ENCODE measurements at places on chromosomes 2 and 18.

DNA sequence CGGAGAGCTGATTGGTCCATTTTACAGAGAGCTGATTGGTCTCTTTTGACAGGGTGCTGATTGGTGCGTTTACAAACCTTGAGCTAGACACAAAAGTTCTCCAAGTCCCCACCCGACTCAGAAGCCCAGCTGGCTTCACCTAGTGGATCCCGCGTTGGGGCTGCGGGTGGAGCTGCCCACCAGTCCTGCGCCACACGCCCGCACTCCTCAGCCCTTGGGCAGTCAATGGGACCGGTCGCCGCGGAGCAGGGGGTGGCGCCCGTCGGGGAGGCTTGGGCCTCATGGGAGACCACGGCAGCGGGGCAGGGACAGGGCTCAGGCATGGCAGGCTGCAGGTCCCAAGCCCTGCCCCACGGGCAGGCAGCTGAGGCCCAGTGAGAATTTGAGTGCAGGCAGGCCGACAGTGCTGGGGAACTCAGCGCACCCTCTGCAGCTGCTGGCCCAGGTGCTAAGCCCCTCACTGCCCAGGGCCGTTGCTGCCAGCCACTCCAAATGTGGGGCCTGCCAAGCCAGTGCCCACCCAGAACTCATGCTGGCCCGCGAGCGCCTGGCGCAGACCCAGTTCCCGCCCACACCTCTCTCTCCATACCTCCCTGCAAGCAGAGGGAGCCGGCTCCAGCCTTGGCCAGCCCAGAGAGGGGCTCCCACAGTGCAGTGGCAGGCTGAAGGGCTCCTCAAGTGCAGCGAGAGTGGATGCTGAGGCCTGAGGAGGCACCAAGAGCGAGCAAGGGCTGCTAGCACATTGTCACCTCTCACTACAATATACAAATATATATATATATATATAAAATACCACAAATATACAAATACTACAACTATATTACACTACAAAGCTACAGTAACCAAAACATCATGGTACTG, 100.7 kb downstream of the SPIRE1 start:
- DNase-seq: no peak

GRCh38 chr2:10519394-10519740, 71.2 kb upstream of the ODC1 start:
- DNase-seq: no peak

- DNase-seq: no peak
Measured at GRCh38 chr2:198700319-198700718, 757.4 kb downstream of the SATB2 start.

DNA sequence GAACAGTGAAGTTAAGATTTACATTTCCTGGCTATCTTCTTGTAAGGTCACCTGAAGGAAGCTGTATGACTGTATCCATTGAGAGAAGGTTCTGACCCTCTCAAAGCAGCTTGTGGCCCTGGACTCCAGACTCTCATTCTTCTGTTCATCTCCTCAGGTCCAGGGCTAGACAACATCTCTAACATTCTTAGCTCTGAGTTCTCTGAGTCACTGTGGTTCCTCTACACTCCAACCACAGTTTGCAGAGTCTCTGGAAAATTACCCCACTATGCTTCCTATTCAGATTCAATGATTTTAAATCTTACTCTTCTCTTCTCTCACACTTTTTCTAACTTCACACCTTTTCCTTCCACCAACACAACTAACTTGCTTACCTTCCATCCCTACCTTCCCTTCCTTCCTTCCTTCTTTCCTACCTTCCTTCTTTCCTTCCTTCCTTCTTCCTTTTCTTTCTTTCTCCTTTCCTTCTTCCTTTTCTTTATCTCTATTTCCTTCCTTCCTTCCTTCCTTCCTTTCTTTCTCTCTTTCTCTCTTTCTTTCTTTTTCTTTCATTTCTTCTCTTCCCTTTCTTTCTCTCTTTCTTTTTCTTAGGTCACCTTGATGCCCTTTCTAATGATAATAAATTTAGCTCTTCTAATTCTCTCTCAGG, 824.3 kb upstream of the ZEB2 start:
- DNase-seq: no peak

- DNase-seq: no peak
Measured at GRCh38 chr18:59266886-59267502, 6.3 kb downstream of the RAX start.

GRCh38 chr18:765764-766549, 46.1 kb downstream of the YES1 start:
- DNase-seq: no peak

- no peak for DNase-seq
Measured at GRCh38 chr2:151770995-151771394, 36.7 kb upstream of the NEB start.

GRCh38 chr2:124566518-124566970, 541.5 kb downstream of the CNTNAP5 start:
- DNase-seq: no peak

- DNase-seq: no peak
Measured at GRCh38 chr18:52060607-52061304, 279.2 kb upstream of the DCC start.

DNA sequence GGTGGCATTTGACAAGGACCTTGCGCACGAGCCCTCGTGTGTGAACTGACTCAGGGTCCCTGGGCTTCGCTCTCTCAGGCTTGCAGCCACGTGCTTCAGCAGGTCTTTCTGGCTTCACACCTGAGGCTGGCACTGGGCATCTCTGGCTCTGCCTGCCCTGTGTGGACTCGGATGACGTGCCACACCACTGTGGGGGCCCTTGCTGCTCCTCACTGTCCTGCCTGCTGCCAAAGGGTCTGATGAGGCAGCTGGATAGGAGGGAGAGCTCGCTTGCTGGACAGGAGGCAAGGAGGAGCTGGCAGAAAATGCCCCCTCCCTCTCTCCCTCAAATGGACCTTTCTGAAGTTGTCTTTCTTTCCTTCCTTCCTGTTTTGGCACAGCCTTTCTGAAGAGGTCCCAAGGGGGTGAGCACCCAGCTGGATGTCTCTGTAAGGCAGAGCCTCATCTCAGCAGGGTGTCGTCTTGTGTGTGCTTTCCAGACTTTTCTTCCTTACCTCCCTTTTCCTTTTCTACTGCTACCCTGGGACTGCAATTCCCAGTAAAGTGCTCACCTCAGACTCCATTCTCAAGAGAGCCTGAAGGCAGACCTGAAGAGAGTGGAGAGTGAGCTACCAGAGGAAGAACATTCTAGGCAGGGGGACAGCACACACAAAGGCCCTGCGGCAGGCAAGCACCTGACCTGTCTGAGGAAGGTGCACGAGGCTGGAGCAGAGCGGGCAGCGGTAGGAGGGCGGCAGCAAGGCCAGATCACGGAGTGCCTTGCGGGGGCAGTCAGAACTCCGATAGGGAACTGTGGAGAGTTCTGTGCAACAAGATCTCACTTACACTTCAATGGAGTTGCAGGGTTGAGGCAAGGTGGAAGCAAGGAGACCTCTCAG, 5.3 kb downstream of the PER2 start:
- no peak for DNase-seq

DNA sequence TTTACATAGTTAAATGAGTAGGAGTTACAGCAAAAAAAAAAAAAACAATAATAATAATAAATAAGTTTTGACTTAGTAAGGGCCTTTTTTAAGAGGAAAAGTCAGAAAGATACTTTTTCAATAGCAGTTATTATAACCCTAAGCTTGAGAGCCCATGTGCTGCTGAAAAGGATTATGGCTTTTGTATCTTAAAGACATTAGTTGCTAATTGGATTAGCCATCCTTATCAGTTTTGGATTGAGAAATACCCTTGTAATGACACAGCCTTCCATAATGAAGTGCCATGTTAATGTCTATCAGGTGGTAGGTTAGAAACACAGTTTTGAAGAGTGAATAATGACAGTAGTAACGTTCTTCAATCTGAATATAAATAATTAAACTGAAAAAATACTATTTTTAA, 554.0 kb downstream of the RIT2 start:
- no peak for DNase-seq

- DNase-seq: no peak
Measured at GRCh38 chr18:47726550-47726949, 203.9 kb downstream of the SMAD2 start.

DNA sequence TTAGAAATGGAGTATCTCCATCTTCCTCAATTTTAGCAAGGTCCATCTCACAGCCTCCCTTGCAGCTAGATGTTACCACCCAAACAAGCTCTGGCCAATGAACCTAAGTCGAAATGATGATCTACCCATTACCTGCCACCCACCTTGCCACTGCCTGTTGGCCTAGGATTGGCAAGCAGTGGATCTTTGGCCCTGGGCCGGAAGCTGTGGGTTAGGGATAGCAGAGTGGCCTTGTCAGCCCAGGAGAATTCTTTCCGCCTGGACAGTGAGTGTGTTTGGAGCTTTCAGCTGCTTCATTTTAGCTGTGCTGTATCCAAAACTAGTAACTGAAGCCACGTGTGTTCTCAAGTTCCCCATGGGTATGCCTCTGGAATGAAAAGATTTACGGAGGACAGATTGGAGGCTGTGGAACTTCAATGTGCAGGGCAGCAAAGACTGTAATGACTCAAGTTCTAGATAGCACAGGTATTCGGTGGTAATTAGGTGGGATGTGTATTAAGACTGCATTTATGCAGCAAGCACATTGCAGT, 7.7 kb upstream of the PARD6G start:
- no peak for DNase-seq

DNA sequence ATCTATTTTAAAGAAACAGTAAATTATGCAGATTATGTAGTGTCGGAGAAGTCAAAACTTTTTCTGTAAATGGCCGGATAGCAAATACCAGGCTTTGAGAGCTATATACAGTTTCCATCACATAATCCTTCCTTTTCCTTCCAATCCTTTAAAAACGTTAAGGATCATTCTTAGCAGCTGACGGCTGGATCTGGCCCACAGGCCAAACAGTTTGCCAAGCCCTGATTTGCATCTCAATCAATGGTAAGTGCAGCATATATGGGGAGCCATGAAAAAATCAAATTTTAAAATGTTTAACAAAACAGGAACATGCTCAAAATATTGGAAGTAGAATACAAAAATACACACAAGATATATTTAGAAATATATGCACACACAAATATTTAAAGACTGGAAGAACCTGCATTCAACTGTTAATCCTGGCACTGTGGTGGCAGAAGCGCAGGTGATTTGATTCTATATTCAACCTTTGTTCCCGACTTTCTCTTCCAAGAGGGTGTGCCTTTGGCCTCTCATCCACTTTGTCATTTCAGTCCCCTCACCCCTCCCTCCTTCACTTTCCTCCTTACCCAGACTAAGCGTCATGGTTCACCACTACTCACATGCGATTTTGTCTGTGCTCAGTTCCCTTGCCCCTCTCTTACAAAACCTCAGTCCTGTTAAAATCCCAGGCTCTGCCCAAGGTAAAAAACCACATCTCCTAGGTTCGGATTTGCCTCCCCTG, 27.3 kb downstream of the NDUFA10 start:
- DNase-seq: no peak

DNA sequence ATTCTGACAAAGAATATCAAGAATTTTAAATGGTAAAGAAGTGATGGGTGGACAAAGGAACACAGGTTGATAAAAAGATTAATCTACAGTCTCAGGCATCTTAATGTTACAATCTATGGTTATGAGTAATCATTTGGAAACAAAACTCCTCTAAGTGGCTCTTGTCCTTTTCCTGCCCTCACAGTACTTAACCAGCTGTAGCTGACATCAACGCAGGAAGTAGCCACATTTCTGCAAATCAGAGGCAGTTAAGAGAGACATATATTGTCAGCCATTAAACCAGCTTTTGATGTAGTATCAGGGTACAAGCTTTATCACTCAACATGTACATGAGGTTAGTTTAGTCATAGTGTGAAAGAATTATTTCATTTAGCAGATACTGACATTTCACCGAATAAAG, 244.6 kb downstream of the NR4A2 start:
- DNase-seq: no peak

GRCh38 chr2:6089474-6089873, 397.3 kb downstream of the SOX11 start:
- DNase-seq: no peak

DNA sequence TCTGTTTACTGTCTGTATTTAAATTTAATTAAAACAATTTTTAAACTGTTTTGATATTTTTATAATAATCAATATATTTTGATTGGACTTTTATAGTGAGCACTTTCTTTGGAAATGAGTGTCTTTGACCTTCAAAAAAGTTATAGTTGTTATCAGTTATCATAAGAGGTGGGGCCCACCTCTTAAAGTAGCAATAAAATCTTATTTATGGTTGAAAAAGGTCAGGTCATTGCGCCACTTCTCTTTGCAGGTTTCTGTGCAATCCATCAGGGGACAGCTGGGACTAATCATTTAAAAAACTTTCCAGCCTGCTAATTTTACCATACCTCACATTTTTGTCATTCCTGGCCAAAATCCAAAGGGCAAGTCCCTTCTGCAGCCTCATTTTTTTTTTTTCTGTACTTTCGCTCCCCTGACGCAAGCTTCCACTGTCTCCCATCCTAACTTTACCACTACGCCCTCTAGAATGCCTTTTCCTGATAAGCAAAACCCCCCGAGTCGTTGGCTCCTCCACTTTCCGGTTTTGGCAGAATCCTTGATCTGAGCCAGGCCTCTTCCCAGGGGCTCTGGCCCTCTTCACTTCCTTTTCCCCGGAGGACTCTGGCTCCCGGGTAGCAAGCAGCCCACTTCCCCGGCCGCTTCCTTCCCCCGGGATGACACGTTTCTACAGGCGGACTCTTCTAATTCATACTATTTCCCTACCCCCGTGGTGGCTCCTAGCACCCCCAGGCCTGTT, 1.1 kb upstream of the SEH1L start:
- no peak for DNase-seq
